ENCODE measurements at places on chromosomes 11 and 22.

DNA sequence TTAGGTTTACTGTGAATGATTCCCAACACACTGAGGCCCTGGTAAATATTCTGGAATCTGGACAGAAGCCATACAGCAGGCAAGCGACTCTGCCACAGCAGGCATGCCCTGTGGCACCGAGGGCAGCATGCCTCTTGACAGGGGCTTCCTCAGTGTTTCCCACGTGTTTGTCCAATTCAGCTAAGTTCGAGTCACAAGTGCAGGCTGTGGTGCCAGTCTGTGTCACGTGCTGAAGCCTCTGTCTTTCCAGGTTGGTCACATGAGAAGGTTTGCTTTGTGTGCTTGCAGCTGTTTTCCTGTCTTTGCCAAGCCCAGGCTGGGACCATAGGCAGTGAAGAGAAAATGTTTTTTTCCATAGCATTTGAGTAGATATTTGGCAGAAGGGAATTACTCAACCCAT lies 2.4 kb upstream of the PPFIBP2 start:
- no peak for DNase-seq

- no peak for DNase-seq
These were observed 3.0 kb upstream of the MS4A7 start for GRCh38 chr11:60375316-60375715.

DNA sequence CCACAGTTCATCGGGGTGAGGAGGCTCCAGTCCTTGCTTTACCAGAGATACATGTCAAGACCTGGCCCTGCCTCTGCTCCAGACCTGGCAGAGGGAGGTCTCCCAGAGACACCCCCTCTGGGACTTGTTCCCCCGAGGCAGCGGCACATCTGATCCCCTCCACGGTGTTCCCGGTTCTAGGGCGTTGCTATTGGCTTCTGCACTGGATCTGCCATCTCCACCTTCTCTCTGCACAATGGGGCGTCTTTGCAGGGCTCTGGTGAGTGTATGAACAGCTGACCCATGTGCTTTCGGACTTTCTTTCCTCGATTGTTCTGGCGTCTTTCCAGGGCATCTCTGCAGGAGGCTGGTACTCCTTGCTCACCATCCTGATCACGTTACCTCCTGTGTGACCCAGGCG lies 930.4 kb downstream of the TBC1D22A start:
- no peak for DNase-seq

GRCh38 chr22:20015187-20015625 lies 1.4 kb downstream of the ARVCF start:
- peak; percentile 23 for DNase-seq

DNA sequence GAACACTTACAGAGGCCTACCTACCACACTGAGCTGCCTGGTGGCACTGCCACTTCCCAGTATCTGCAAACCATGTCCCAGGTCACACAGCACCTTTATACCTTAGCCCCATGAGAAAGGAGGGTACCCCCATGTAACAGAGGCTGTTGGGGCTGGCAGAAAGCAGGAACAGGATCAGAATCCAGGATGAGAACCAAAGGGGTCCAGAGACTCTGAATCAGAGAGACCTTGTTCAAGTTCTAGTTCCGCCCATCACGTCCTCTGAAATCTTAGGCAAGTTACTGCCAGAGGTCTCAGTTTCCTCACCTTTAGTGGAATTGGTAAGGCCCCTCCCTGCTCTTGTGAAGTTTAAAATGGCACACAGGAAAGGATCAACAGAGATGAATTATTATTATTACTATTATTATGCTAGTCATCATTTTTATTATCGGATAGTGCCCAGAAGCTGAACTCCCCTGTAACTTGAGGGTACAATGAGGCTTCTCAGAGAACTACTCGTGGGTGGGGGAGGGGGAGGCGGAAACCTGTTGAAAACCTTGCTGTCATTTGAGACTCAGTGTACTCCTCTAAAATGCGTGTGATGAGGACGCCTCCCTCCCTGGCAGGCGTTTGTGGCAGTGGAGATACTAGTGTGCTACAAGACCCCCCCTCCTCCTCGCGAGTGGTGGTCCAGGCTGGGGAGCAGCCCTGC lies 9.3 kb downstream of the SELENOM start:
- DNase-seq, result no peak

DNA sequence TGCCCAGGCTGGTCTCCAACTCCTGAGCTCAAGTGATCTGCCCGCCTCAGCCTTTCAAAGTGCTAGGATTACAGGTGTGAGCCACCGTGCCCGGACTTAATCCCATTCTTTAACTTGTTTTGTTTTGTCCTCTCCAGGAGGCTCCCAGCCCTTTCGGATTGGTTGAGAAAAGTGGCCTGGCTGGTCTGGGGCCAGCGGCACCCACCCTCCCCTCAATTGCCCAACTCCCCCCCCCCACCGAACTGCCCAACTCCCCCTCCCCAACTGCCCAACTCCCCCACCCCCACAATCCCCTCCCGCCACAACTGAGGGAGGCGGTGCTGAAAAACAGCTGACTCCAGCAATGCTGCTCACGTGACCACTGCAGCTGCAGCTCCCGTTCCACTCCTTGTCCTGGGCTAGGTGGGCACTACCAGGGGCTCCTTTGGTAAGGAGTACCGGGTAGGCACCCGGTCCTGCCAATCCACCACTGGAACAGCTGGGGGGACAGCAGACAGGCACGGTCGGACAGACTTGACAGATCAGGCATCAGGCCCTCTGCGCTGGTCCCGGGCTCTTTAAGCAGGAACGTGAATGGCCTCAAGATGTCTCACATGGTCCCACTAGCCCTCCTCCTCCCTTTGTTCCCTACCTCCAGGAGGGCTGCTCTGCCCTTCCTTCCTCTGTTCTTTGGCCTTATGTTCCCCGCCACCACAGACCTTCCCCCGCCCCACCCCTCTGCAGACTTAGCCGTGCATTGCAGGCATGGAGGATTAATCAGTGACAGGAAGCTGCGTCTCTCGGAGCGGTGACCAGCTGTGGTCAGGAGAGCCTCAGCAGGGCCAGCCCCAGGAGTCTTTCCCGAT lies at the start of gene TCN2:
Gene TCN2 (plus strand): TSS at position 720 of the 845 bp plus-strand sequence. CDS start 158 bp downstream, outside the sequence.
- DNase-seq, result no peak

GRCh38 chr22:49295465-49295743 lies 532.3 kb downstream of the BRD1 start:
- DNase-seq, result no peak

DNA sequence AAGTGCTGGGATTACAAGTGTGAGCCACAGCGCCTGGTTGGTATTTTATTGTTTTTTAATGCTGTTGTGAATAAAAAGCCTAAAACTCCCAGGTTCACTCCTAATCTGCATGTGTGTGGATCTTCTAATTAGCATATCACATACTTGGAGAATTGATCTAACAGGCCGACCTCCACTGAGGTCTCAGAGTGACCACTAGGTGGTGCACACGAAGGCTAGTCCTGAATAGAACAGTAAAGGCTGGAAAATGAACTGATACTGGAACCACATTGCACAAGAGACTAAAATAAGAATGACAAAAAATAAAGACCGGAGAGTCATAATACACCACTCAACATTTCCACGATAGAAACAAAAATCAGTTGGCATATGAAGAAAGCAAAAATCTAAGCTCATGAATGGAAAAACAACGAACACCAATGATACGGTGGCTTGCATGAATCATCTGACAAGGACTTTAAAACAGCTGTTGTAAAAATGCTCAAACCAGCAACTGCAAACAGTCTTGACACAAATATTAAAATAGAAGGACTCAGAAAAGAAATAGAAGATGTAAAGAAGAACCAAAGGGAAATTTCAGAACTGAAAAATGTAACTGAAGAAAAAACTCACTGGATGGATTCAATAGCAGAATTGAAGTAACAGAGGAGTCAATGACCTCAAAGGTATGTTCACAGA lies 19.2 kb downstream of the PIM3 start:
- DNase-seq, result peak; percentile 46

DNA sequence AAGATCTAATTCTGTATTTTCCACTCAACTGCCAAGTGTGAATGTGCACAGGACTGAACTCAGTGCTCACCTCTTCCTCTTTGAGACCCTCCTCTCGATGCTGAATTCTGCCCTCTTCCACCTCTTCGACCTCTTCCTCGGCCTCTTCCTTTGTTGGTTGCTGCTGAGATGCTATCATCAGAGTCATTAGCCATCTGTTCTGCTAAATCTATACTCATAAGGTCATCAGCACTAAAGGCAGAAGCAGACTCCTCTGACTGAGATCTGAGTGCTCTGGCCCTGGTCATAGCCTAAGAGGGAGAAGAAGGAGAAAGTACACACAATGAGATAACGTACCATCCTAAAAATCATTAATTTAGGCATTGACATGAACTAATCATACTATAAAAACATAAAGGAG lies 45.9 kb upstream of the GPR83 start:
- DNase-seq, result no peak

GRCh38 chr11:93271596-93271995 lies 58.9 kb upstream of the DEUP1 start:
- DNase-seq, result no peak

DNA sequence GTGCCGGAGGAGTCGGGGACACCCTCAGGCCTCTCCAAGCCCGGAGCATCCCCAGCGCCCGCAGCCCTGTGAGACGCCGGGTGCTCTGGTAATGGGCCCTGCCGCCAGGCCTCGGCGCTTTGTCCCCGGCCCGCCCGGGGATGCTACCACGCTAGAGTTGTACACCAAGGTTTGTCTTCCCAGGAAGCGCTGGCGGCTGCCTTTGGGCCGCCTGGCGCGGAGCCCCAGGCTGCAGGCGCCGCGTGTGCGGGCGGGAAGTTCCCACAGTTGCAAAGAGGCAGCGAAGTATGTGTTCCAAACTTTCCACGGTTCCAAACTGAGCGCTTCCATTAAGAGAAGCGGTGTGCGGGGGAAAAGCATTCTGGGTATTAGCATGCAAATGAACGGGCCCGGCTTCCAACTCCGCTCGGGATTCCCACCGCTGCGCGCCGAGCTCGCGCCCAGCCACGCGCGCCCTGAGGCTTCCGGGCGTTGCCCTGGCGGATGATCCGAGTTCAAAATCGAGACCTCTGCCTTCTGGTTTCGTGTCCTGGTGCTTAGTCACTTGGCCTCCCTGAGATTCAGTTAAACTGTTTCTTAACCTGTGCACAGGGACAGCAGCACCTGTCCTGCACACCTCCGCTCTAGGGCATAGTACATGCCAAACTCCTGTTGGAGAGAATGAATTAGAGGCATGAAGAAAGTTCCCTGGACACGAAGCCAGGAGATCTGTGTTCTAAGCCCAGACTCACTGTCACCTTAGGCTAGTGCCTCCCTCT lies 1.3 kb upstream of the PATZ1 start:
- DNase-seq, result peak; percentile 20

DNA sequence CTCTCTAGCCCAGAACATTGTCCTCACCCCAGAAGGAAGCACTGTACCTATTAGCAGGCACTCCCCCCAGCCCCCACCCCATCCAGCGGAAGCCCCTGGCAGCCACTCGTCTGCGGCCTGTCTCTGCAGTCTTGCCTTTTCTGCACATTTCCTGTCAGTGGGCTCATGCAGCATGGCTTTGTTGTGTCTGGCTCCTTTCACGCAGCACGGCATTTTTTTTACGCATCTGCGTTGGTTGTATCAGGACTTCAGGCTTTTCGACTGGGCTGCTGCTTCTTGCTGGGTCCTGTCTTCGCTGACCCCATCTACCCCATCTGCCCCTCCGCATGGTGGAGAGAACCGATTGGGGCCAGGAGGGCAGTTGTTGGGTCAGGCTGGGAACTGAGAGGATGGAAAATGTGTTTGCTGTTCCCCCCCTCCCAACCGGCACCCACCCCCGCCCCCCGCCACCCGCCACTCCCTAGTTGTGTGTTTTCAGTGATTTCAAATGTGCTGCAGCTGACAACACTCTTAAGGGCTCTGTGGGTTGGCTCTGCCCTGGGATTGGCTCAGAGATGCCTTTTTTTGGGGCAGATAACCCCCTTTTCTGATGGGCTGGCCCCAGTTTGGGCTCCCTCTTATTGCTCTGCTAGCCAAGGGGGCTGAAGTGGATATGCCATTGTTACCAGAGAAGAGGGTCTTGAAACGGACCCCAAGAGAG lies 110.0 kb downstream of the KIAA1671 start:
- peak; percentile 85 for DNase-seq

- DNase-seq, result peak; percentile 24
These were observed 8.3 kb downstream of the NDUFV1 start for GRCh38 chr11:67614730-67615714.

DNA sequence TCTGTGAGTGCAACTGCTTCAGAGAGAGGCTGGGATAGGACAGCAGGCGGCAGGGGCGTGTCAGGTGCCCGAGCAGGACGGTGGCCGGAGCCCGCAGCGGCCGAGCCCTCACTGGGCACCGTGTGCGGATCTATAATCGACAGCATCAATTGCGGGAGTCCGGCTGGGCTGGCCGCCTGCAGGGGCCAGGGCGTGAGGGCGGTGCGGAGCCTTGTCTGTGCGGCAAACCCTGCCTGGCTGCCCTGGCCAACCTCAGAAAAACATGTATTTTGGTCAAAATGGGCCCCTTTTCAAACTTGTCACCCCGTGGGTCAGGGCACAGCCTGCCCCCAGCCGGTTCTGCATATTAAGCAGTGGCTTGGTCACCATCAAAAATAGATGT lies 91.3 kb upstream of the KCNQ1OT1 start:
- no peak for DNase-seq

GRCh38 chr22:19434401-19434800 lies 2.1 kb downstream of the MRPL40 start:
- no peak for DNase-seq

GRCh38 chr11:27362749-27363575 lies at the start of gene CCDC34:
CCDC34 (minus strand) TSS chr11:27363215; CDS start chr11:27363194, 21 bp downstream.
- peak; percentile 82 for DNase-seq

- no peak for DNase-seq
These were observed 118.8 kb upstream of the CADM1 start for GRCh38 chr11:115623021-115623451.

DNA sequence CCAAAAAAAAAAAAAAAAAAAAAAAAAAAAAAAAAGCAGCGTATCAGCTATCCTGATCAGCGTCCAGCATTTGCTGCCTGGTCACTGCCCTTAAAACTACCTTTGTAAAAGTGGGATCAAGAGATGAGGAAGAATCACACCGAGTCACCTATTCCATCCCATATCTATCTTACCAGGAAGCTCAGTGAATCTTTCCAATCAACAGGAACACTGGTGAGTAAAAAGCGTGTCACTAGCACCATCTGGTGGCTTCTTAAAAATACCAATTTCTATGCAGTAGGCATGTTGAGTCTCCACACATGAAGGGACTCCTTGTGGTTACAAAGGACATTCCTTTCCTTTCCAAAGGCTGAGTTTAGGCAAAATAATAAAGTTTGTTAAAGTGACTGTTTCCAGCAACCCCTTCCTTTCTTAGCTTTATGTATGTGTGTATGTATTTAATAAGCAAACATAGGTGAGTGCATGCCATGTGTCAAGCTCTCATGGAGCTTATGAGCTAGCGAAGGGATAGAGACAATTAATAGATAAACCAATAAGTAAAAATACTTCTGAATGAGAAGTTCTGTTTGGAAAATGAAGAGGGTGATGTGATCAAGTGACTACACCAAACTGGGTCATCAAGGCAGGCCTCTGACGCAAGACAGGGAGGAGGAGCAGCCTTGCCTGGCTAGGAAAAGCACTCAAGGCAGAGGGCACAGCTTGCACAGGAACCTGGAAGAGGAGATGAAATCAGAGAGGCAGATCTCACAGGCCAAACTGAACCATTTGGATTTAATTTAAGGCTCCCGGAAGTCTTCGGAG lies 13.9 kb upstream of the TP53AIP1 start:
- DNase-seq, result no peak

Data from CD8-positive, alpha-beta memory T cell (primary cell).